ENCODE measurements at places on chromosomes 2 and 18.

- DNase-seq = no peak
These were observed 26.1 kb upstream of the ALKAL2 start for GRCh38 chr2:313991-314390.

- DNase-seq = no peak
These were observed 188.8 kb upstream of the EPC2 start for GRCh38 chr2:148455791-148456190.

- DNase-seq = no peak
These were observed 77.1 kb downstream of the HS1BP3 start for GRCh38 chr2:20573620-20574422.

DNA sequence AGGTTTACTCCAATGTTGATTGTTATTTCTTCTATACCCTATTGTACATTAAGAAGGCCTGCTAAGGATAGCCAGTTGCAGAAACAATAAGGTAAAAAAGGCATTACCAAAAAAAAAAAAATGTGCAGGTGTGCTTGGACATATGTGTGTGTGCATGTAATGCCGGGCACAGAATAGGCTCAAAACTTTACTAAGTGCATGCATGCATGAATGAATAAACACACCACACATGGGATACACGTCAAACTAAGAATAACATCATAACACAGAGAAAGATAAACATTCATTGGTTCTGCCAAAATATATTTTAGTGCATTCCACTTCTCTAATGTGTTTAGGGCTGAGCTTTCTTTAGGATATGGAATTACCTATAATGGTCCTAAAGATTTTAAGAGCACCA, 298.2 kb downstream of the TCF4 start:
- DNase-seq = no peak

DNA sequence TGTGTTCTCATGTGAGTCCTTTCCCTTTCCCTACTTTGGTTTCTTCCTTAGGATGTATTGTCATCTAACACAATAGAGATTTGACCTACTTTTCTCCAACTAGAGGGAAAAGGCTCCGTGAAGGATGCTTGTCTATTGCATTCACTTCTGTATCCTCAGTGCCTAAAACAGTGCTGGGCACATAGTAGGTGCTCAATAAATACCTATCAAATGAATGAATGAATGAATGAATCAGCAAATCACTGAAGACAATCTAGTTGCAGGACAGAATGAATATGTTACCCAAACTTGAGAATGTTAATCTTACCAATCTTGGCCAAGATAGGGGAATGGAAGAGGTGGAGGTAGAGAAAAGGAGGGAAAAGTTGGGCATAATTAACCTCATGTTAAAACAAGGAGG, 277.0 kb upstream of the FBXO11 start:
- DNase-seq = no peak

GRCh38 chr2:7375901-7376300, 458.7 kb downstream of the RNF144A start:
- DNase-seq = no peak

GRCh38 chr2:44715671-44716081, 225.8 kb upstream of the SIX3 start:
- DNase-seq = peak; percentile 74

DNA sequence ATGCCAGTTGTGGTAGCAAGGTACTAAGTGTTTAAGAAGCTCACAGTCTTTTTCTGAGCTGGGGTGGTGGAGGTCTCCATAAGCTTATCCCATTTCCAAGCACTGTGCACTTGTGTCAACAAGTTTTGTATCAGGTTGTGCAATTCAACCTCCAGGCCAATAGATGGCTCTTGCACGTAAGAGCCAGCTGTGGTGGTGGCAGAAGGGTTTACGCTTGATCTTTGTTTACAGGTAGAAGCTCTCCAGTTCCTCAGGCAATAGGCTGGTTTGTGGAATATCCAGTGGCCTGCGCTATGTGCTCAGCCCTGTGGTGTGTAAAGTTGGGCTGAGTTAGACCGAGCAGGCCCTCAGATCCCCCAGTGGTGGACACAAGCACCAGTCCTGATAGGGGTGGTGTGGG, 89.7 kb upstream of the CNTNAP5 start:
- DNase-seq = no peak

GRCh38 chr2:118246726-118247125, 158.5 kb downstream of the INSIG2 start:
- DNase-seq = no peak

GRCh38 chr2:20593072-20594034, 57.5 kb downstream of the HS1BP3 start:
- DNase-seq = no peak

DNA sequence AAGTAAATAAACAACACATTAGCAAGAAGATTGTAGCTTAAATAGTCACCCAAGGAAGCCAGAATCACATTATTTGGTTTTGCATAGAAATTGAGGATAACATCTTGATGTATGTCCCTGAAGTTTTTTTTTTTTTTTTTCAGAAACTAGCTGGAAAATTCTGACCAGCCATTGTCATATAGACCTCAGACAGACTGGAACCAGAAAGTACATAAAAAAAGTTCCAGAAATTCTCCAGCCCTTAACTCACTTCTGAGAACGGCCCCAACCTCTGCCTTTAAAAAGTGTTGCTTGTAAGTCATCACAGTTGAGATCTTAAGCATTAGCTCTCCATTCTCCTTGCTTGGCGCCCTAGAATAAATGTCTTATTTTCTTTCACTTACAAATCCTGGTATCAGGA, 350.5 kb downstream of the CCDC85A start:
- no peak for DNase-seq

- peak; percentile 54 for DNase-seq
These were observed 14.3 kb upstream of the TANC1 start for GRCh38 chr2:158953926-158954763.

- no peak for DNase-seq
These were observed 1132.1 kb upstream of the ZEB2 start for GRCh38 chr2:145652036-145652435.

GRCh38 chr2:233093721-233094120, 33.6 kb downstream of the INPP5D start:
- no peak for DNase-seq

GRCh38 chr18:79468119-79468789, 72.5 kb downstream of the NFATC1 start:
- no peak for DNase-seq

- DNase-seq = peak; percentile 51
These were observed 148.1 kb downstream of the EML6 start for GRCh38 chr2:54871457-54872107.

DNA sequence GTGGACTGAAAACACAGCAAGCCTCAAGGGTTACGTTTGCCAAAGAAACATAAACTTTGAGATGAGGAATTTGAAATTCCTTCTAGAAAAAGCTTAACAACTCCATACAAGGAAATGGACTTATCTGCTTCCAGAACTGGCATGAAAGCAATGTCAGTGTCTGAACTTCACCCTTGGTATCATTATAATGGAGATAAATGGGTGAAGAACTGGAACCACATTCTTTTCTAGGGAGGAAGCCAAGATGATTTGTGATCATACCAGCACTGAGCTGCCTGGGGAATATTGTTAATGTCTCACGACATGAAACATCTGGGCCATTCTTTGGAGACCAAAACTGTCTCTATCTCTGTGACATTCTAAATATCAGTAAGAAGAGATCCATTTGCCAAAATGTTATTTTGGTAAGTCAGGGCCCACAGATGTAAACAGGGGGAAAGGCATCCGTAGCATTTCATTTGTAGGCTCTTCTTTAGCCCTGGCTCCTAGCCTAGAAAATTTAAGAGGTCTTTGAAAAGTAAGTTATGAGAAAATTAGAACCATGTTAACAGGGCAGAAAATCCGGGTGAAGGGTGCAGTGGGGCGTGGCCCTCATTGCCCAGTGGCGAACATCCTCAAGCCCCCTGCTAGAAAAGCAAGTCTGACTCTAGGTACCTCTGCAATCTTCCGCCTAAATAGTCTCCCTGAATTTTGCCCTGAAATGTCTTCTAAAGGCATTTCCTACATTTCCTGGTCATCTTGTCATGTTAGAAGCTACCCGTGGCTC, 295.3 kb upstream of the EPAS1 start:
- no peak for DNase-seq

GRCh38 chr2:183029219-183029618, 9.0 kb downstream of the NCKAP1 start:
- DNase-seq = no peak

- peak; percentile 2 for DNase-seq
These were observed 53.9 kb upstream of the CYTIP start for GRCh38 chr2:157497638-157498314.

GRCh38 chr2:152464851-152465470, 130.0 kb downstream of the FMNL2 start:
- peak; percentile 86 for DNase-seq

GRCh38 chr2:81739966-81740365, 1435.4 kb upstream of the LRRTM1 start:
- no peak for DNase-seq

DNA sequence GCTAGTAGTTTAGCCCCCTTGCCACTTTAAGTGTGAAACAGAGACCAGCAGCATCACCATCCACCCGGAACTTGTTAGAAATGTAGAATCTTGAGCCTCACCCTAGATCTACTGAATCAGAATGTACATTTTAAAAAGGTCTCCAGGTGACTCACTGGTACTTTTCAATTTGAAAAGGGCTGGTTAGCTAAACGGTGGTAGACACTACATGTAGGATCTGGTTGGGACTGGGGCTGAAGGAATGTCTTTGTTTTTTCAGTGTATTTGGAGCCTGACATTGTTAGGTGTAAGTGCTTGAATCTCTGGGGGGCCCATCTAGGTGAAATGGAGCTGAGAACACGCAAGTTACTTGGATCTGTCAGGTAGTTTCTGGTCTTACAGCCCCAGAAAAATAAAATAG, 44.0 kb upstream of the XPO1 start:
- no peak for DNase-seq

DNA sequence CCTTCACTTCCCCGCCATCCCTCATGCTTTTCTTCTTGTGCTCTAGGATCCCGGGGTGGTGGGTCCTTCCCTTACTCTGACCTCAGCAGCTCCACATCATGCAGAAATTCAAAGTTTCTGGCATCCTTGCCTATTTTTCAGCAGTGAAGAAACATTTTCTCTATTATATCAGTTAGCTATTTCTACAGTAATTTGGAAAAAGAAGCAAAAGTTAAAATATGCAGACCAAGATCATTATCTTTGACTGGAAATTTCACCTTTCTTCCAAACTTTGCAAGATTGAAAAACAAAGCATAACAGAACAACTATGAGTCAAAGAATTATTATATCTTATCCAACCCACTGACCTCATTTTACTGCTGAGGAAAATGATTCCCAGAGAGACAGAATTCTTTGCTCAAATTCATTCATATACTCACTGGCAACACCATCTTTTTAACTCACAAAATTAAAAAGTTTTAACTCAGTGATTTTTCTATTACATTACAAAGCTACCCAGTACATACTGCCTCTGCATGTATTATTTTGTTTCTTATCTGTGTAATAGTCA, 40.5 kb downstream of the ANTXR1 start:
- no peak for DNase-seq

DNA sequence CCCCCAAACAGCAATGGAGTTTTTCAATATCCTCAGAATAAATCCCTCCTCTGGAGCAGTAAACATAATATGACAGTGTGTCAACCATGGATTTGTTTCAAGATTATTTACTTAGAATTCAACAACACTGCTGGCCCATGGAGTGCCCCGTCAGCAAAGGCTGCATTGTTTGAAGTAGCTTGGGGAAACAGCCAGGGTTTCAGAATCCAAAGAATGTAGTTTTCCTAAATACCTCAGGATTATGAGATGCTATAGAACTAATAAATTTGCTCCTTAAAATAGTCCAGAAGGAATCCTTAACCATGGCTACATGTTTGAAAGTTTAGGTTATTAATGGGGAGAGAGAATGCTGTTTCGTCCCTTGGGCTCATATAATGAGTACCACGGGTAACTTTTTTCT, 13.1 kb upstream of the CETN1 start:
- DNase-seq = no peak

DNA sequence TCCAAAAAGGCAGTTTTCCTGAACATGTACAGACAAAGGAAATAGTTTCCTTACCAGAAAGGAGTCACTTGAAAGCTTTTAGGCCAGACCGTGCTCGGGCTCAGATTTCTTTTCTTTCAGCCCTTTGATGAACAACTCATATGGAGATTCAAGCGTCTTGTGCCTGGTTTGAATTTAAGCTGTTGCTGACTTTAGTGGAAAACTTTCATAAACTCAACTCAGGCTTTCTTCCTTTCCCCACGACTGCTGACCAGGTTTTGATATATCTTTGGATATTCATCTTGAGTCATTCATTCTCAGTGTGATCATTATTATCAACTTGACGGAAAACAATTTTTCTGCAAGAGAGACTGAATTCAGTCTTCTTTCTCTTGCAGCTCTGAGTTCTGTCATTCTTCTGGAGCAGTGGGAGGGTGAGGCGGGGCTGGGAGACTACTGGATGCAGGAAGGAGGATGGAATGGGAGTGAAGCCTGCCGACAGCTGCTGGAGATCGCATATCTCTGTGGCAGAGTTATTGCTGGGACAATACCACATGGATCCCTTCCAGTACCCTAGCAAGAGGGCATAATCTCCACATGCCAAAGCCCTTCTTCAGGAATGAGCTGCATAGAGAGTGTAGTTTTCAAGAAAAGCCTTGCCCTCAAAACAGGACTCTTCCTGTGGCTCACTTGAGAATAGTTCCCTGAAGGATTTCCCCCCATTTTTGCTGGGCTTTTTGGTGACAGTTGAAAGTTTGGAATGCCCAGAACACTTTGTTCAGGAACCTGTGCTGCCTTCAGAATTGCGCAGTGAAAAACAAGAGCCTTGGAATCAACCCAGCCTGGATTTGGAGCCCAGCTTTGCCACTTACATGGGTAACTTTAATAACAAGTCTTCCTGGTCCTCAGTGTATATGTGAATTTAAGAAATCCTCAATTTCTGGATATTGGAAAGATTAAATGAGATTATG, 364.4 kb downstream of the ZNF521 start:
- peak; percentile 34 for DNase-seq

GRCh38 chr2:109690822-109691541, 76.8 kb downstream of the SOWAHC start:
- DNase-seq = no peak

DNA sequence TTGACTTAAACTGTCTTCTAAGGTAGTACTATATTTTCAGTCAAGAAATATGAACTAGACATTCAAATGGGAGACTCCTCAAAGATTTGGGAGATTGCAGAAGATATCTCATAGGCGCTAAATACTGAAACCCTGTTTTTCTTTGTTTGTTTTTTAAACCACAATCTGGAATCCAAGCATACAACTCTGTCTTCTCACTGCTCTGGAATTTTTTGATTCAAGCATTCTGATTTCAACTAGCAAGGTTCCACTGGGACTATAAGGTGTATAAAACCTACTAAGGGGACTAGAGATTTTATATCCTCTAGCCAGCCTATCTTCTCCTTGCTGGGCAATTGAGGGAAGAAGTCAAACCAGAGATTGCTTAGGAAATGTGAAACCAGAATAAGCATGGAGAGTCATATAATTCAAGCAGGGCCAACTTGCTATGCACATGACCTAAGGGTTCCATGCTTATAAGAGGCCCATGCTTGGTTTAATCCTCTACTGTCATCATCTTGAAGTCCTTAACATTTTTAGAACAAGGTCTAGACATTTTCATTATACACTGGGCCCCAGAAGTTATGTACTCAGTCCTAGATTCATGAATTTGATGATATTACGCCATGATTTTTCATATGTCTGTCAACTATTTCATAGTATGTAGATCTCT, 405.5 kb downstream of the PARD3B start:
- DNase-seq = no peak

All from NCI-H524 (cell line).